Activated naive CD8-positive, alpha-beta T cell treated with anti-CD3 and anti-CD28 coated beads, Interleukin-2, amount 10 ng/mL, durations not matched to agents 7 days and 5 days (primary cell): ENCODE measurements at places on chromosomes 5 and 9. TPM values are rescaled to one million over a fixed set of nuclear protein-coding genes. Genes with fewer than 3 reads are reported as not detected.

Gene GABRB2
- not detected for total RNA-seq

Gene REEP2
- 1.3 TPM for total RNA-seq

Gene HOMER1
- total RNA-seq, result 2.6 TPM

Gene CD72
- total RNA-seq, result 15.3 TPM

Gene SPATA31D4
- not detected for total RNA-seq

Gene SNCAIP
- not detected for total RNA-seq

Gene FBXL7
- not detected for total RNA-seq

Gene SDHA
- 167 TPM for total RNA-seq

Gene ANKRD34B
- total RNA-seq, result not detected

Gene MYMK
- total RNA-seq, result not detected

- no peak for DNase-seq
- H3K4me1 ChIP-seq, result no peaks in the 10 kb centered on the region
- peaks cover 3% of the 10 kb centered on the region for H3K27me3 ChIP-seq
- H3K4me3 ChIP-seq, result no peak overlapping the region
- no peaks in the 10 kb centered on the region for H3K36me3 ChIP-seq
Observed at GRCh38 chr5:2910401-2911175, 159.1 kb upstream of the IRX2 start.

DNA sequence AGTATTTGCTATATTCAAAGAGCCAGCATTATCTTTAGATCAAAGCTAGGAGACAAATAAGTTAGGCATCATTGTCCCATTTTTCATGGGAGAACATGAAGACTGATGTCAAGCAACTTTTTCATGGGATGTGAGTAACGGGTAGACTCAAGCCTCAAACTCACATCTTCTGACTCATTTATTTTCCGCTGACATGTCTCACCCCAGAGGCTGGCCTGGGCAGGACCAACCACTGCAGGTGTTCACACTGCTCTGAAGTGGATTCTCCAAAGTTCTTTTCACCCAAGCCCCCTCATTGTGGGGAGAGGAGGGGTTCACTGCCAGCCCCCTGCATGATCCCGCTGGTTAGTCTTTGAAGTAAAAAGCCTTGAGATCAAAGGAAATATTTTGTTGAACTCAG, 34.9 kb upstream of the BASP1 start:
- H3K36me3 ChIP-seq, result no peaks in the 10 kb centered on the region
- no peak overlapping the region for H3K4me3 ChIP-seq

DNA sequence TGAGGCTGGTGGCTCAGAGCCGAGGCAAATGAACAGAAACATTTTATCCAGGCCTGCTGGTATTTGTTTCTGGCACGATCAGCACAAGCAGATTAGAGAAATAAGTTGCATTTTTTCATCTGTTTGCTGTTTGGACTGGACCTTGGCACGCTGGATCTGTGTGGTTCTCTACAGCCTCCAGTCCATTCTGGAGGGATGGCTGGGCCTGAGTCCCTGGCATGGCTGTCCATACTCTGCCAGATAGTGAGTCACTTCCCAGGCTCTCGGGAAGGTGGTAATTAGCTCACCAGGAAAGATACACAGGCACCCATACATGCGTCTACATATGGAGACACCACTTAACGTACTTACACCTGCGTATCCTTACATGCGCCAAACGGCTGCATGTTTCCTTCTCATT, 78.6 kb downstream of the SPRY4 start:
- peaks cover 11% of the 10 kb centered on the region for H3K27me3 ChIP-seq
- no peak for DNase-seq
- no peak overlapping the region for H3K27ac ChIP-seq

- H3K36me3 ChIP-seq, result no peaks in the 10 kb centered on the region
- H3K27me3 ChIP-seq, result no peaks in the 10 kb centered on the region
- no peak overlapping the region for H3K4me3 ChIP-seq
- H3K27ac ChIP-seq, result no peak overlapping the region
- no peaks in the 10 kb centered on the region for H3K4me1 ChIP-seq
- DNase-seq, result no peak
Observed at GRCh38 chr5:168365581-168366081, 74.2 kb downstream of the WWC1 start.

DNA sequence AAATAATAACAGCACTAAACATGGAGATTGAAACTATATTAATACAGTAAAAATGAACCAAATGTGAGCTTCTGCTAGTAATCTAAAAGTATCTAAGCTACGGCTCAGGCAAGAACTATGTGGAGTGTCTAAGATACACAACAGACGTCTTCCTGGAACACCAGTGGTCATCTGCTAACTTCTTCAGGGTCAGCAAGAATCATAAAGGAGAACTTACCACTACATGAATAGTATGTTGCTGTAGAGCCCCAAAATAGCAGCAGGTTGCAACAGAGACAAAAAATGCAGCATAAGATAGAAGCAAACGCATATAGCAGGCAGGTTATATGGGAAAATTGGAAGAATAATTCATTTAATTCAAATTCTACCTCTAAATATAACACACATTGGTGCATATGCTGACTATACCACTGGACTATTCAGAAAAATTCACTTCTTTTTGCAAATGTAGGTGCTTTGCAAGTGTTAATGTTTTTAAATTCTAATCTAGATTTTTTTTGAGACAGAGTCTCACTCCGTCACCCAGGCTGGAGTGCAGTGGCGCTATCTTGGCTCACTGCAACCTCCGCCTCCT, 27.1 kb downstream of the DCTN4 start:
- no peak overlapping the region for H3K27ac ChIP-seq
- H3K4me1 ChIP-seq, result peaks cover 16% of the 10 kb centered on the region
- DNase-seq, result no peak
- no peak overlapping the region for H3K4me3 ChIP-seq

DNA sequence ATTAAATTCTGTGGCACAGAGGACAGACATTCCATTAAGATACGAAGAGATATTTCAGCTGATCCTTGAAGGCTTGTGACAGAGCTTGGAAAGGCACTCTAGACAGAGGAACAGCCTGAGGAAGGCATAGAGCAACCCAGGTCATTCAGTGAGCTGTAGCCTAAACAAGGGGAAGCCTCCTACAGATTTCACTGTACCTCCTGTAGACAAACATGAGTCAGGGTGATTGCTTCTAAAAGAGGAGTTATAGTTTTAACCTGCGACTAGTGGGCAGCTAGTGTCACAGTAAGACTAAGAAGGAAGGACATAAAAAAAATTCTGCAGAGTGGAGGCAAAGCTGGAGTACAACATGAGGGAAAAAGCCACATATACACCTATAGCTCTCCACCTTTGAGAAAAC, 43.5 kb upstream of the ANKDD1B start:
- DNase-seq, result no peak
- H3K4me3 ChIP-seq, result peak overlapping the region; percentile 12
- H3K4me1 ChIP-seq, result peaks cover 17% of the 10 kb centered on the region
- H3K27ac ChIP-seq, result no peak overlapping the region

DNA sequence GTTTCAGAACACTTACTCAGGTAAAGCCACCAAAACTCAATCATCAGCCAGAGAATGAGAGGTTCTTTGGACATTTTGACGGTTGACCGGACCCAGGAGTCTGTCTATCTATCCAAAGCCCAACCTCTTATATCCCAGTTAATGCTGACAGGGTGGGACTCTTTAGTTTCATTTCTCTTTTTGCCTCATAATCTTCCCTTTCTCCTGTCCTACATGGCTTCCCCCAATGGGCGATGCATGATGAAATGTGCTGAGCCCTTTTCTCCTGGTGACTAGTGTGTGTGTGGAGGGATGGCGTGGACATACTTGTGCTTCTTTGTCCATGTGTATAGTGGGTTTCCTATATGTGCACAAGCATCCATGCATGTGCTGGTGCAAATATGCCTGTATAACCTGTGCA, at the start of gene TIMD4:
Gene TIMD4, minus strand, starts transcription at position 102 of the 400 bp plus-strand sequence. Its CDS starts 28 bp downstream, at position 74.
- no peak within 1 kb of the TSS for H3K4me3 ChIP-seq
- no peaks in the 10 kb centered on the region for H3K27me3 ChIP-seq
- H3K27ac ChIP-seq, result peak within 1 kb of the TSS; percentile 27
- peaks cover 15% of the 10 kb centered on the region for H3K36me3 ChIP-seq
- H3K4me1 ChIP-seq, result peaks cover 2% of the 10 kb centered on the region

DNA sequence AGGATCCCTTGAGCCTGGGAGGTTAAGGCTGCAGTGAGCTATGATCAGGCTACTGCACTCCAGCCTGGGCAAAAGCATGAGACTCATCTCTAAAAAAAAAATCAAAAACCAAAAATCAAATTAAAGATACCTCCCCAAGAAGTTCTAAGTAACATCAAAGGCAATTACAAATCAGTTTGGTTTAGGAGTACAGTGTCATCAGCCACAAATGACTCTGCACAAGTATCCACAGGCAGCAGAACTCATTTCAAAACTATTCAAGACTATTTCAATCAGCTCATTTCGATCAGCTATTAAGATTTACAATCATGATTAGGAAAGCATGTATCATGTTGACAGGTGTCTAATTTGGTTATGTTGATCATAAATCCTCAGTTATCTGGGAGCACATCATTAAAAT, 19.1 kb downstream of the TRMO start:
- peaks cover 19% of the 10 kb centered on the region for H3K36me3 ChIP-seq
- H3K4me3 ChIP-seq, result peak overlapping the region; percentile 43
- peak overlapping the region; percentile 52 for H3K27ac ChIP-seq
- H3K27me3 ChIP-seq, result no peaks in the 10 kb centered on the region
- no peak for DNase-seq

- no peak overlapping the region for H3K4me3 ChIP-seq
- H3K36me3 ChIP-seq, result no peaks in the 10 kb centered on the region
- H3K27me3 ChIP-seq, result no peaks in the 10 kb centered on the region
- no peak for DNase-seq
- H3K4me1 ChIP-seq, result peaks cover 15% of the 10 kb centered on the region
- H3K27ac ChIP-seq, result no peak overlapping the region
Observed at GRCh38 chr5:54658010-54658409, 140.5 kb downstream of the SNX18 start.

DNA sequence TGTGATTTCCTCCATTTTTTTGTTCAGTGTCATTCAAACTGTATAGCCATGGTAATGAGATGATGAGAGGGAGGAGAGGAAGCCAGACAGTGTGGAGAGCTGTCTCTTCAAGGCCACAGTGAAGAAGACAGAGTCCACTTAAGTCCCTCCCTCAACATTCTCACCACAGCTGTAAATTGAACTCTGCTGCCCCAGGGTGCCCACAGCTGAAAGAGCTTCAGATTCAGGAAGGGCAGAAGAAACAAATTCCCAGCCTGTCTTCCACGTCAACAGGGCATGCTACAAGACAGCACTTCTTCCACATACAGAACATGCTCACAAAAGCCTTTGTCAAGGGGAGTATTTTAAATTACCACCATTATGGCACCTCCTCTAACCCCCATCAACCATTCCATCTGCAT, 100.4 kb downstream of the KLHL3 start:
- no peak overlapping the region for H3K4me3 ChIP-seq
- peaks cover 1% of the 10 kb centered on the region for H3K36me3 ChIP-seq
- peaks cover 3% of the 10 kb centered on the region for H3K4me1 ChIP-seq

- no peak overlapping the region for H3K27ac ChIP-seq
- H3K36me3 ChIP-seq, result no peaks in the 10 kb centered on the region
- H3K4me1 ChIP-seq, result no peaks in the 10 kb centered on the region
- no peak for DNase-seq
- peaks cover 1% of the 10 kb centered on the region for H3K27me3 ChIP-seq
Observed at GRCh38 chr9:135281151-135281550, 193.7 kb downstream of the OLFM1 start.

DNA sequence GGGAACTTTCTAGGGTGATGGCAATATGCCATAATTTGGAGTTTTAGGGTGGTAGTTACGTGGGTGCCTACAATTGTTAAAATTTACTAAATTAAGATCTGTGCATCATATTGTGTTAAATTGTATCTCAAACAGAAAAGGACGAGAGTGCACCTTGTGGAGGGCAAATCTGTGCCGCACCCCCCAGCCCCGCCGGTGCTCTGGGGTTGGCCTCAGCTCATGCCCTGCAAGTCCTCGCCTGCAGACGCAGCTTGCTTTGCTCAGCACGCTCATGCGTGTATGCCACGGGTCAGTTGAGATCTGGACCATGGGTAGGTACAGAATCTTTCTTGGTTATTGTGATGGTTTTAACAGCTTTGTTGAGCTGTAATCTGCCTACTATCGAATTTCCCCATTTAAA, 33.7 kb upstream of the FCN1 start:
- no peak overlapping the region for H3K4me3 ChIP-seq
- peaks cover 2% of the 10 kb centered on the region for H3K27me3 ChIP-seq
- no peak for DNase-seq
- H3K27ac ChIP-seq, result no peak overlapping the region

DNA sequence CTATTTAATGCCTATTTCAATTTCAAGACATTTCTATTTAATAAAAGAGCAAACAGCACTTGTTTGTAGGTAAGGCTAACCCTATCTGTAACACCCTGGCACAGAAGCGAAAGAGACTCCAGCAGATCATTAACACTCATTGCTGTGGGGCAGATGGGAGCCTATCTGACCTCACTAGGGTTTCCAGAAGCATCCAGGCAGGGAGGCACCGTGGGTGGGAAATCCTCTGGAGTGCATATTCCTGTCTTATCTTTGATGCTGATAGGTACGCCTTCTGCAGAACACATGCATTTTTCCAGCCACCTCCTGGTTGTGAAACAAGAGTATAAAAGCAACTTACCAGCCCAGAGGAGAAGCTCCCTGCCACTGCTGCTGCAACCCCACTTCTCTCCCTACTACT, 233.7 kb downstream of the GLIS3 start:
- no peak overlapping the region for H3K4me3 ChIP-seq
- no peak overlapping the region for H3K27ac ChIP-seq
- DNase-seq, result no peak
- no peaks in the 10 kb centered on the region for H3K27me3 ChIP-seq
- H3K36me3 ChIP-seq, result peaks cover 1% of the 10 kb centered on the region

DNA sequence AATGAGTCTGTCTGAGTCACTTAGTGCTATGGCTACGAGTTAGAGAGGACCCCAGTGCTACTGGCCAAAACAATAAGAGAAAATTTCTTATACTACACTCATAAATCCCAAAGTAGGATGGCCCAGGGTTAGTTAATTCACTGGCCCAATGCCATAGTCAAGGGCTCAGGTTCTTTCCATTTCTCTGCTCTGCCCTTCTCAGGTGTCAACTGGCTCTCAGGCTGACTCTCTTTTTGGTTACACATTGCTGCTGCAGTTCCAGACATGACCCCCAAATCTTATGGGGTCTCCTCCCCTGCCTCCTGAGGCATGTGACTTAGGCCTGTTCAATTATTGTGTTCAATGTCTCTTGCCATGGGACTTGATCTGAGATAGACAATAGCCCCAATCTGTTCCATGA, 70.4 kb downstream of the ARHGEF37 start:
- no peak overlapping the region for H3K27ac ChIP-seq
- no peak for DNase-seq
- H3K4me3 ChIP-seq, result no peak overlapping the region
- H3K27me3 ChIP-seq, result peaks cover 3% of the 10 kb centered on the region
- peaks cover 2% of the 10 kb centered on the region for H3K4me1 ChIP-seq
- no peaks in the 10 kb centered on the region for H3K36me3 ChIP-seq

- H3K4me3 ChIP-seq, result no peak overlapping the region
- H3K36me3 ChIP-seq, result no peaks in the 10 kb centered on the region
- DNase-seq, result no peak
- peaks cover 2% of the 10 kb centered on the region for H3K4me1 ChIP-seq
Observed at GRCh38 chr9:29211003-29211579, 1637.8 kb upstream of the C9orf72 start.
